ENCODE measurements at places on chromosomes 4 and X.

GRCh38 chr4:101276661-101277060 lies 70.7 kb downstream of the PPP3CA start:
- no peak for DNase-seq

- DNase-seq: no peak
Observed at GRCh38 chrX:46739736-46740135, 19.2 kb downstream of the SLC9A7 start.

DNA sequence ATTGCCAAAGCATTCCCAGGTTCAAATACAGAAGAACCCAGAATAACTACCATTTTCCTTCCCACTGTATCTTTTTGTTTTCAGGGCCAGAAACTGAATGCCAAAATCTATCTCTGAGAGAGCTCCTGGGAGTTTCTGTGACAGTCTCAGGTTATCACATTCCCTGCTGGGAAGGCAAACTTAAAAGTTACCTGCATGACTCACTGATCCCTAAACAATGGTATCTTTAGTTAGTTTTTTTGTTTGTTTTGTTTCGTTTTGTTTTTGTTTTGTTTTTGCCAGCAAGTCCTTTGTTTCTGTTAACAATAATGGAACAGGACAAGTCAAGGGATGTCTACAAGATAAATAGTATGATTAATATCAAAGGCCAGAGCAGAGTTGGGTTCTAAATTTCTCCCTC lies 34.3 kb downstream of the PAPSS1 start:
- no peak for DNase-seq

- no peak for DNase-seq
Observed at GRCh38 chrX:56554870-56555269, 8.6 kb upstream of the UBQLN2 start.

DNA sequence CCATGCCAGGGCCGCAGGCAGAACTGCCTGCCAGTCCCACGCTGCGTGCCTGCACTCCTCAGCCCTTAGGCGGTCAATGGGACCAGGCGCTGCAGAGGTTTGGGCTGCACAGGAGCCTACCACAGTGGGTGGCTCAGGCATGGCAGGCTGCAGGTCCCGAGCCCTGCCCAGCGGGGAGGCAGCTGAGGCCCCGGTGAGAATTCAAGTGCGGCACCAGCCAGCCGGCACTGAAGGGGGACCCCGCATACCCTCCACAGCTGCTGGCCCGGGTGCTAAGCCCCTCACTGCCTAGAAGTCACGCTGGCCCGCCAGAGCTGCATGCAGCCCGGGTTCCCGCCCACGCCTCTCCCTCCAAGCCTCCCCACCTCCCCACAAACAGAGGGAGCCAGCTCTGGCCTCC lies 302.5 kb upstream of the UGT8 start:
- DNase-seq: no peak

- DNase-seq: no peak
Observed at GRCh38 chr4:78975865-78976264, 36.6 kb upstream of the PAQR3 start.

- DNase-seq: no peak
Observed at GRCh38 chrX:66751136-66751782, 112.4 kb upstream of the EDA2R start.

- DNase-seq: no peak
Observed at GRCh38 chr4:77193511-77194102, 36.6 kb downstream of the CCNG2 start.

GRCh38 chrX:8916697-8917096 lies 115.5 kb upstream of the FAM9A start:
- DNase-seq: no peak
